ENCODE measurements at places on chromosomes 7 and 10.

DNA sequence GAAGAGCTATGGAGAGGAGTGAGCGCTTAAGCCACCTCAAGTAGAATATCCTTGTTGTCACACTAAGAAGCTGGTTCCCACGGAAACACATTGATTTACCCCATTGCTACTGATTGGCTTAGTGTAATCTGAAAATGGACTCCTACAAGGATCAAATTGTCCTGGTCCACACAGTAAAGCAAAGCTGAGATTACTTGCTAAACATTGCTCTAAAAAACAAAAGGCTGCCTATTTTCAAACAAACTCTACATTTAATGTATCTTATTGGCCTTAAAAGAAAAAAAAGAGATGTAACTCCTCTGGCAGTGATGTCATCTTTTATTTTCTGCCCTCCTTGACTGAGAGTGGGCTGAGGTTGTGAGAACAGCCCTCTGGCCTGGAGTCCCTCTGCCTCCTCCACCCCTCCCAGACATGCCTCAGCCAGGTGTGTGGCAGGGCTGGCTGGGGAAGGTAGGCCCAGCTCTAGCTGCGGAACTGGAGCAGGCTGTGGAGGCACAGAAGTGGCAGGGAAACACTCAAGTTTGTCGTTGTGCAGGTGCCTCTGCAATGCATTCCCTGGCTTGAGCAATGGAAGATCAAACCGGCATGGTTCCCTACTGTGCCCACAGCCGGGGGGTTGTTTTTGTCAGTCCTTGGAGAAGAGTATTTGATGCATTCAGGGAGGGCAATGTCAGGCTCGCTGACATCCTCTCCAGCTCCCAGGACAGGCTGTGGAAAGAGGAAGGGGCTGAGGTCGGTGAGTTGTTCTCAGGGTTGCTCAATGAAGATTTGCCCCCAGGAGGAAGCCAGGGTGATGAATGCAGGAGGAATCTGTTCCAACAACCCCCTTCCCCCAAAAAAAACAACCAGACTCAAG lies 9.1 kb downstream of the KLF6 start:
- DNase-seq, result no peak

DNA sequence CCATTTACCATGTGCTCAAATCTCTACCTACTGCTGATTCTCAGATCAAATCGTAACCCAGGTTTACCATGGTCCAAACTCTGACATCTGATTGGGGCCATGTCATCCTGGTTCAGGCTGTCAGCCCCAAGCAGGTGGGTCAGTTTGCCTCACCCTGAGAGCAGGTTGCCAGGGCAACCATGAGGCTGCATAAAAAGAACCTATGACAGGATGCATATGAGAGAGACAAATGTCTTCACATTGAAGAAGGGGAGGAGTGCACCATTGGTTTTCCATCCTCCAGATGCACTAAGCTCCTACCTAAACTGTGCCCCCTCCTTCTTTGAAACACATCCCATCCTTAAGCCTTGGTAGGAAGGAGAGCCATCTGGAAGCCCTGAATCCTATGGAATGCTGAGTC lies 10.2 kb downstream of the PRSS1 start:
- DNase-seq, result no peak

- DNase-seq, result no peak
These were observed 262.8 kb upstream of the SHH start for GRCh38 chr7:156074982-156075615.

- DNase-seq, result no peak
These were observed 73.5 kb downstream of the MALSU1 start for GRCh38 chr7:23372611-23373010.

DNA sequence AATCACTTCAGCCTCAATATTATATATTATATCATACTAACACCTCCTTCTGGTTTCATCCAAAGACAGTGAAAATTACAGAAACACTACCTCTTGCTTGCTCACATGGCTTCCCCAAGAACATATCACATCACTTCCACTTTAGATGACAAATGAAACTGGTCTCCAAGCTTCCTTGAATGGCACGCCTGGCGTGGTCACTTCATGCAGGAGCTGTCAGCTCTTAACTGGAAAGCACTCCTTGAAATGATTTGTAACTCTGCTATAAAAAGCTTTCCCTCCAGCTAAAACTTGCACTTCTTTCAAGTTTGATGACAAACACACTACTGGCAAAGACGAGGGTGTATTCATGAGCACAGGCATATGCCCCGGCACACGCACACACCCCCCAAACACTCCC lies 84.1 kb upstream of the INHBA start:
- no peak for DNase-seq
